ENCODE measurements at places on chromosomes 1 and 21.

- DNase-seq: no peak
Measured at GRCh38 chr1:160307118-160307791, 22.3 kb upstream of the PEX19 start.

GRCh38 chr1:241203817-241204216 lies 153.2 kb downstream of the RGS7 start:
- DNase-seq: no peak

DNA sequence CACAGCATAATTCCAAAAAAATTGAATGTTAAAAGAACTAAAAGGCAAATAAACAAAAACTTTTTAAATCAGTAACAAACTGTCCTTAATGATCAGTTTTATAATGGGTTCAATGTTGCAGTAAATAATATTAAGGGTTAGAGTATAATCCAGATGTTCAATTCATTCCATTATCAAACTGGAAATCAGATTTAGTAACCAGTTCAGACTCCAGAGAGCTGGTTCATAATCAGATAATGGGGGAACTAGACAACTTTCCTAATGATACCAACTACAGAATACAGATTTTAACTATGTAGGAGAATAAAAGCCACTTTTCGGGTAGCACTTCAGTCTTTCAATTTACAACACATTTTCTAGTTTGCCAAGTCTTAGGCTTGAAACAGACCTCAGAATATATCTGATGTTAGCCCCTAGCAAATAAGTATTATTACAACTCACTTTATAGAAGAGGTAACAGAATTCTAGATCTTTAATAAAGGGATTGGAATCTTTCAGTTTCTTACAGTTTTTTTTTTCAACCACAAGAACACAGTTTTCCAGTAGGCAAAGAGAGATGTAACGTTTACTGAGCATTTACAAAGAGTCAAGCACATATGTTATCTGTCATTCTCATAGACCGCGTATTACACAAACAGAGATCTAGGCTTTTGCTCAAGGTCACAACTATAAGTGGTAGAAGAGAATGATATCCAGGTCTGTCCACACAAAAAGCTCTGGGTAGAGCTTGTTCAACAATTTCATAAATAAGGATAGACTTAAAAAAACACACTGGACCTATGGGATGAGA lies 1.9 kb upstream of the DCAF6 start:
- DNase-seq: no peak

- DNase-seq: no peak
Measured at GRCh38 chr1:177690996-177691395, 278.9 kb downstream of the SEC16B start.

GRCh38 chr1:225548140-225548857 lies 104.6 kb downstream of the ENAH start:
- no peak for DNase-seq

DNA sequence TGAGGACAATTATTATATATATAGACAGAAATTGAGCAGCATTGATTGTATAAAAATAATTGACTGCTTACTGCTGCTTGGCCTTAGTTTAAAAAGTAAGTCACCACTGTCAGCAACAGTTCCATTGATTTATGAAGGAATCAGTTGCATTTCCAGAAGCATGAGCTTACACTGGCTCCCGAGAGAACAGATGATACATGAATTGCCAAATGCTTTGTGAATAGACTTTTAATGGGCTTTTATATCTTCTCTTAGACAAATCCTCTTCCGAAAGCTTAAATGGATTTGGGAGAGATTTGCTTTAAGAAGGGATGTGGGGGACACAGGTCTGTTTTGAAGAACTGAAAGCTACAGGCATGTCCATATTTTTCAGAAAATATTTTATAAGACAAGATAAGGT lies 7.5 kb downstream of the FHAD1 start:
- DNase-seq: no peak

DNA sequence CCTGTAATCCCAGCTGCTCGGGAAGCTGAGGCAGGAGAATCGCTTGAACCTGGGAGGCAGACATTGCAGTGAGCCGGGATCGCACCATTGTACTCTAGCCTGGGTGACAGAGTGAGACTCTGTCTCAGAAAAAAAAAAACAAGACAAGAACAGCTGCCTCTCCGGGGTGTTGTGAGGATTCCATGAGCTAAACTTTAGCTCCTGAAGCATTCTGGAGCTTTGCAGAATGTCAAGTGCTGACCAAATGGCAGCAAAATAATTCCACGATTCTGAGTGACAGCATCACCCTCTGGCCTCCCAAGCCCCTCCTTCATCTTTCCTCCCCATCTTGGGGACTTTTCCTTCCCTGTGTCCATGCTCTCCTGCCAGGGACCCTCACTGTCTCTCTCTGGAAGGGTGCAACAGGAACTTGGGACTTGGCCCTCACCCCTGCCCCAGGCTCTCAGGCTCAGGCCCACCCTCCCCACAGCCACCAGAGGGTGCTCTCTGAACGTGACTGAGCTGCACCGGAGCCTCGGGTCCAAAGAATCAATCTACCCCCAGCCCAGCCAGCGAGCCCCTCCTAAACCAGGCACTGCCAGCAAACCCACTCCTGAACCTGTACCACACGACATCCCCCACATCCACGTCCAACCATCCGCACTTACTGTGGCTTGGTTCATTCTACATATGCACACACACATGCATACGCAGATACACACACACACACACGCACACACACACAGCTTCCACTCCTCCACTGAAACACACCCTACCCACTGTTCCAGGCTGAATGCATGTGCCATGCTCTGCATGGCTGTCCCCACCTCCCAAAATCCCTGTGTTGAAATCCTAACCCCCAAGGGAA lies 45.7 kb downstream of the ACOT7 start:
- DNase-seq: peak; percentile 74

- no peak for DNase-seq
Measured at GRCh38 chr1:160708118-160708517, 3.5 kb downstream of the CD48 start.

- DNase-seq: peak; percentile 11
Measured at GRCh38 chr21:45876381-45877170, 105.0 kb upstream of the COL6A1 start.

GRCh38 chr21:33205476-33205875 lies 24.3 kb upstream of the IFNAR2 start:
- DNase-seq: no peak

GRCh38 chr1:209685821-209686220 lies 10.6 kb downstream of the G0S2 start:
- no peak for DNase-seq

GRCh38 chr1:2472109-2472508 lies 4.0 kb upstream of the PLCH2 start:
- DNase-seq: no peak
